ENCODE measurements at places on chromosomes 12 and 14.

DNA sequence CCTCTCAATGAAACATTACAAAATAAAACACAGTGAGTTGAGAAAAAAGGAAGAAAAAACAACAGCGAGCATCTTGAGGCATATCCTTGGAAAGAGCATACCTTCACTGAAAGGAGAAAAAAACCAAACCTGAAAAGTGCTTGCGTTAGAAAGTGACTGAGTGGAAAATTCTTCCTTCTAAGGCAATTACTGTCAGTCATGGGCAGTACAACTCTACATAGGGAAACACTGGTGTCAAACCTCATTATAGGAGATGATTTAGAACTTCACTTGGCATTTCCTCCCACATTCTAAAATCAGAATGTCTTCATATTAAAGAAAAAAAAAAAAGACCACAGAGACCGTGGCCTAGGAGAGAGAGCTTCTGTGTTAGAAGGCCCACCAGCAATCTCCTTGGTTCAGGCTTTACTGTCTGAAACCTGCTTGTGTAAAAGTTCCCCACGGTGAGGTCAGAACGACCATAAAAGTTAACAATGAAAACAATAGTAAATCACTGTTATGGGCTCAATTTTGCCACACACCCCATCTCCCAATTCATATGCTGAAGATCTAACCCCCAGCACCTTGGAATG, 91.1 kb upstream of the CRY1 start:
- DNase-seq, result no peak

DNA sequence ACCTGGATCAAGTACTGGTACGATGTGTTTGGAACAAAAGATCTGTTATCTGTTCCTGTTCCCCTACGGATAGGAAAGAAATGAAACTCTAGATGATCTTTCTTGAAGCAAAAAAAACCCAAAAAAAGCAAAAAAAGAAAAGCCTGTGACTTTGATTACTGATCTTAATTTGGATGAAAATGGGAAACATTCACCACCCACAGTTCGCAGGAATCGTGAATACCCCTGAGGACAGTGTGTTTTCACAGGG, 138.7 kb upstream of the LMNTD1 start:
- no peak for DNase-seq

- no peak for DNase-seq
Measured at GRCh38 chr14:23817164-23817767, 136.3 kb upstream of the DHRS4 start.

- DNase-seq, result no peak
Measured at GRCh38 chr14:101875727-101876554, 88.4 kb upstream of the DYNC1H1 start.

GRCh38 chr14:63852271-63852816, 460 bp upstream of the SYNE2 start:
- DNase-seq, result peak; percentile 36

Measured in NCI-H1105 (cell line).